ENCODE measurements at places on chromosomes 11 and 22.

DNA sequence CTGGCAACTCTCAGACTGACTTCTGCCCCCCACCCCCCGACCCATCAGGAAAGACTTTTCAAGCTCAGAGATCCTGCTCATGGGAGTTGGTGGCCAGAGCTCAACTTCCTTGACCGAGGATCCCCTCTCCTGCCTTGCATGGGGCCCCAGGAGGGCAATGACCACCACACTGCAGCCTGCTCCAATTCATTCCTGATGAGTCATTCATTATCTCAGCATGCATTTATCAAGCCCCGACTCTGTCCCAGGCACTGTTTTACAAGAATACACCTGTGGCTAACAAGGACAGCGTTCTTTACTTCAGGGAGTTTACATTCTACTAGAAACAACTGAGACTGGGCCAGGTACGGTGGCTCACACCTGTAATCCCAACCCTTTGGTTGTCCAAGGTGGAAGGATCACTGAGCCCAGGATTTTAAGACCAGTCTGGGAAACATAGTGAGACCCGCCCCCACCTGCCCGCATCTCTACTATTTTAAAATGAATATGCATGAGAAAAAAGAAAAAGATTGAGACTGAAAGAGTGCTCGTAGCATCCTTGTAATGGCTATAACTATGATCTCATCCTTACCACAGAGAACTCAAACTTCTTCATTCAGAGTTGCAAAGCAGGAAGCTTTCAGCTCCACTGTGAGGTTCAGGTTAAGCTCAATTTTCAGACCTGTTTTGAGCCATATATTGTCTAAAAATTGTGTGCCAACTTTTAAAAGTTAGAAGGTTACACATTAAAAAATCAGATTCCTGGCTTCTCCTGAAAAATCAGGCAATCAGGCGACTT is 60.4 kb downstream of the FEZ1 start:
- no peak for DNase-seq

DNA sequence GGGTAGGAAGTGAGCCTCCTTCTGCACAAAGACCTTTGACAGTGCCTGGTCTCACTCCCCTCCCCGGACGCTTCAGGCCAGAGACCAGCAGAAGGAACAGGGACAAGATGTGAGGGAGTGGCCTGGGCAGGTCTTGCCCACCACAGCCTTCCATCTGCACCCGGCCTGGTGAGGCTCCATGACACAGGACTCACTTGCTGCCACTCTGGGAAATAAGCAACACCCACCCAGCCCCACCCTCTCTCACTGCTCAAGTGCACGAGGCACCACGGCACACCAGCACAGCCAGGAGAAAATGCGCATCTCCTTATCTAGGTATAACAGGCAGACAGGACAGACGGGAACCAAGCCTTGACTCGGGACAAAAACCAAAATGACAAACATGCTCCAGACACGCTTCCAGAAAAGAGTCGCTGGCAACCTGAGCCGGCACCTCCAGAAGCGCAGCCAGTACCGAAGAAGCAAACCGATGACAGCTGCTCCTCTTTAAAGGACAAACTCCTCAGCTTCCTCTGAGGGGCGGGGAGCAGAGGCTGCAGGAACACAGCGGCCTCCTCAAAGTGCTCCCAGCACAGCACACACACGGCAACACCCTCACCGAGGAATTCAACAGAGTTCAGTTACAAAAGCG is 41.7 kb downstream of the BRD1 start:
- DNase-seq, result no peak

DNA sequence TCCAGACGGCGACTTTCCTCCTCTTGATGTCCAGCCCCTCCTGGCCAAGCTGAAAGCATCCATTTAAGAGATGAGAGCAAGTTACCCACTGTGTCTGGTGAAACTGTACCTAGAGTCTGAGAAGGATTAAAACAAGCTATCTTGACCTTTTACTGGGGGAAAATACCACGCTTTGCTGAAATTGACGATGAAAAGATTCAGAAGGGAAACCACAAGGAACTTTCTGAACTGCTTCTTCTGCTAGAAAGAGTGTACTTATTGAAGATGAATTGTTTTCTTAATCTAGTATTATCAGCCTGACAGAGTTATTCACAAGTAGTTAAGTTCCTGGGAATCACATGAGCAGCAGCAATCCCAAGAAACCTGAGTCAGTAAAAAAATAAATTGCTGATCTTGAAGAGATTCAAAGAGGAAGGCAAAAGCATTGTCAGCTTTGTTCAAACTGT is 13.1 kb upstream of the MS4A6A start:
- no peak for DNase-seq

DNA sequence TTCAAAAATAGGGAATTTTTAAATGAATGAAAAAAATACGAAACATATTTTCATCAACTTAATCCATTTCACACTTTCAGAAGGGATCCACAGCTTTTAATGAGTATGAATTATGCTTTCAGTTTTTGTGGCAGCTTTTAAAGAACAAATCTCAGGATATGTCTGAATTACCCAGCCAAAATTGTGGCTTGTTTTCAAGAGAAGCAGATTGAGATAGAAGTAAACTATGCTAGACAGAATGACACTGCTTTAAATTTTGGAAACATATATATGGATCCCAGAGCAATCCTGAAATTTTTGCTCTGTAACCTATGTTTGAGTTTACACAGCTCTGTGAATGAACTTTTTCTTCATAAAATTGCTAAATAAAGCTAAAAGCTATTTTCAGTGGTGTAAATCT is 2.4 kb upstream of the HINFP start:
- no peak for DNase-seq

DNA sequence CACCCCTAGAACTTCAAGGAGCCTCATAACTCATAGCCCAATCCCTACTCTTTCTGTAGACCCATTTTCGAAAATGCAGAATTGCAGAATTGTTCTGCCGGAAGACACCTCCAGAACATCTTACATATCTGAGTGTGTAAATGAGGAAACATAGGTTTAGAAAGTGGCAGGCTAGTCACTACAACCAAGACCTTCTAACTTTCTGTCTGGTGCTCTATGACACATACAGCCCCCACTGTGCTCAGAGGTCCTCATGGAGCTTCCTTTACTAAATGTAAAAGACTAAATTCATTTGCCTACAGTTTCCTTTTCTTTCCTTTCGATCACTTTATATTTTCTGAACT is 132.1 kb upstream of the DDI1 start:
- no peak for DNase-seq

- DNase-seq, result no peak
These were observed 736.7 kb upstream of the ANO5 start for GRCh38 chr11:21456186-21456585.

DNA sequence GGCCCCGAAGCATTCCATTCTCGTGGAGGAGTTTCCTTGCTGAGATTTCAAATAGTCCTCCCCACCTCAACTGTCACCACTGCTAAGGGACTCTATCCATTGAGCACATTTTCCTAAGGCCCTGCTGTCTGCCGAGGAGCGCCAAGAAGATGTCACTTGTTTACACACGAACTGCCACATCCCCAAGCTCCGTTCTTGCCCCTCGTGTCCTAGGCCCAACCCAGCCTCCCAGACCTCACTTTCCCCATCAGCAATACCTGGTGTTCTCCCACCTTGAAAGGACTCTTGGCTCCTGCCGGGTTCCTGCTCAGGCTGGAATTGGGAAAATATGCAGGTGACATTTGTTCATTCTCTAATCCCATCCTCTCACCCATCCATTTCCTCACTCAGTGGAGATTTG is 4.0 kb upstream of the MYO7A start:
- DNase-seq, result no peak

GRCh38 chr22:44160421-44160820 is 20.3 kb upstream of the PARVG start:
- DNase-seq, result no peak

DNA sequence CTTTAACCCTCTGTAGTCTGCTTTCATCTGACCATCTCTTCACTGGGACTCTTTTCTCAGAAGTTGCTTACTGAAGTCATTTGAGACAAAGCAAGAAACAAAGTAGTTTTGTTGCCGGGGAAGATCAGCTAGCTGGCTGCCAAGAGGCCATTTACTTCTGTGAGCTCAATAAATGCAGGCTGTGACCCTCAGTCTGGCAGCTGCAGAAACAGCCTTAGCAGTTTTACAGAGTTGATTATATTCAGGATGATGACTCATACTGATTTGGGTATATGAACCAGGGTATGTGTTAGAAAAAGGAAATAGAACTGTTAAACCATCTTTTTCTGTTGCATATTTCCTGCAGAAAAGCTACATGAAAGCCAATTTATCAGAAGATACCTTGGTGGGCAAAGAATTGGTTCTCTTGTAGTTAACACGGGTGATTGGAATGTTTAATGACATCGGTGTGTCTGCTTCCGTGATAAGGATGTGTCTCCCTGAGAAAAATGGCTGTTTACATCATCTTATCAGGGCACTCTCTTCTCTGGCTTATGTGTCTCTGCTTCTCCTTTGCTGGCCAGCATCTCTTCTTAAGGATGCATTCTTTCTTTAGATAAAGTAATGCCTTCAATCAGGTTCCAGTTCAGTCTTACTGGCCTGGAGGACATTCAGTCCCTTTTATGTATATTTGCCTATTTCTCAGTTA is 18.5 kb downstream of the FIBIN start:
- DNase-seq, result no peak

- DNase-seq, result no peak
These were observed 2.6 kb downstream of the CACNG2 start for GRCh38 chr22:36700711-36701670.

- DNase-seq, result no peak
These were observed 932.8 kb downstream of the BRD1 start for GRCh38 chr22:48894804-48895250.

DNA sequence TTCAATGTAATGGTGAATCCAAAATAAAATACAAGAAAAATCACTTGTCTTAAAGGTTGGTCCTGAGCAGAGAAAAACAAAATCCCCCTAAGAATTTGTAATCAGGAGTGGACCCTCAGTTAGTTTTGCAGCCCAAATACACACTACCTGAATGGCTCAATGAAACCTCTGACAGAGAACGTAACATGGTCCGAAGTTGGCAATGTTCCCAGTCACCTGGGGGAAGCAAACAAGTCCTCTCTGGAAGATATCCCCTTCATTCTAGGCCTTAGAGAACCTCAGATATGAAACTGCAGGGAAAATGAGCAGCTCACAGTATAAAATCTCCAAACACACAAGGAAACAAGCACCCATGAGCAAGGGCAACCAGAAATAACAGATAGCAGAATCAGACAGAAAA is 58.2 kb downstream of the MORC2 start:
- DNase-seq, result no peak

DNA sequence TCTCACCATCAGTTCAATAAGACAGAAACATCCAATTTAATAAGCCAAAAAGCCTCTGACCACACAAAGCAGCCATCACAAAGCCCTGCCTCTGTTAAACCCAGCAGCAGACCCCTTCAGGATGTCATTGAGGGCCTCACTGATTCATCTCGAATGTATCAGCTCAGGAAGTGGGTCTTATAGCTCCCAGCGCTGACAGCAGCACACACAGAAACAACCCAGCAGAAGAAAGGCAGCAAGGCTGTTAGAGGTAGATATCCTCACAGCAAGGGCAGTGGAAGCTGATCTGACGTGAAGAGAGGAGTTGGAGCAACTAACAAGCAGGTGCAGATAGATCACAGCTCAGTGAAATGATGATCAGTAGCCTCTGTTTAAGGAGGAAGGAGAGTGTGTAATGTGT is 86.2 kb upstream of the NCAM1 start:
- no peak for DNase-seq

GRCh38 chr11:73126804-73127480 is 15.2 kb downstream of the FCHSD2 start:
- no peak for DNase-seq

- peak; percentile 40 for DNase-seq
These were observed 11.9 kb upstream of the MDK start for GRCh38 chr11:46369458-46370152.

- no peak for DNase-seq
These were observed 49.7 kb downstream of the MIAT start for GRCh38 chr22:26707090-26707489.

- no peak for DNase-seq
These were observed 318.7 kb downstream of the TMEM135 start for GRCh38 chr11:87356428-87356827.

DNA sequence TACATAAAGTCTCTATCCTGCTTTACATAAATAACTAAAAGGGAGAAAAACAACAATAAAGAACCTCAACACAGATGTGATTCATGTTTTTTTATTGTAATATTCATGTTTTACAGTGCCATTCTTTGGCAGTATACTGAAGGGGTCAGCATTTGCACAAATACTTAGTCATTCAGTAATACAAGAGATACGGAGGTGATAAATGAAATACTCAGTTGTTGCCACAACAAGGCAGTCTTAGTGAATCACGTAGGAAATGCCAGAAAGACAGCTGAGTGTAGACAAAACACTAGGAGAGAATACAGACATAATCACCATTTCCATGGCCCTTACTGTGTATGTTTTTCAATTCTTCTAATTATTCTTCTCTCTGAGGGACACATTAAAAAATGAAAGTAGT is 910.4 kb downstream of the METTL15 start:
- no peak for DNase-seq

DNA sequence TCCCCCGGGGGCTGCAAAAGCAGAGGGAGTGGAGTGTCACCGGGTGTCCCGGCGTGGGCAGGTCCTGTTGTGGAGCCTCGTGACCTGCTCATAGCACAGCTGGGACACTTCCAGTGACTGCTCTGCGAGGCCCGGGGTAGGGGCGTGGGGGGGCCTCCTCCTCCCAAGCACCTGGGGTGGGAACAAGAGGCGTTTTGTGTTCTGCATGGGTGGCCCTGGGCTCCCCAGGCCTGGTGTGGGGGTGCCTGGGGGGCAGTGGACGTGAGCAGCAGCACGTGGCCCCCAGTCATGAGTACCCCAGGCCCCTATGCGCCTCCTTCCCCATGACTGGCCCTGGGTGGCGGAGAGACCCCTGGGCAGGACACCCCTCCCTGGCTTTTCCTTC is 104.7 kb downstream of the KCNQ1 start:
- DNase-seq, result no peak

DNA sequence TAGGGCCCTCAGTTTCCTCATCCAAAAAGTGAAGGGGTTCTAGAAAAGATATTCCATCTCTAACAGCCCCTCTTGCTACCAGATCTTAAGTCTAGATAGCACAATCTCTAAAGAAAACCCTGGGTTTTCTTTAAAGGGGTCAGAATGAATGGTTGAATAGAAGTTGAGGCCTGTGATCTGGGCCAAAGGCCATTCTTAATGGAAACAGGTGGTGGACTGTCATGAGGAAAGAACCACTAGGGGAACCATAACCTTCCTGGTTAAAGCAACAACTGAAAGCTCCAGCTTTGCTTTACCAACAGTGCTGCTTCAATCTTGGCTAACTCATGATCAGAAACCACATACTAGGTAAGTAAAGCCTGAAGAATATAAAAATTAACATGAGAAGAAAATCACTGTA is 1.8 kb downstream of the CELF1 start:
- no peak for DNase-seq

GRCh38 chr22:24695060-24695459 is 79.5 kb downstream of the PIWIL3 start:
- DNase-seq, result no peak

All from CD4-positive, alpha-beta T cell treated with Interleukin-4 for 4 hours (primary cell).